ENCODE measurements at places on chromosomes 3 and 15.

DNA sequence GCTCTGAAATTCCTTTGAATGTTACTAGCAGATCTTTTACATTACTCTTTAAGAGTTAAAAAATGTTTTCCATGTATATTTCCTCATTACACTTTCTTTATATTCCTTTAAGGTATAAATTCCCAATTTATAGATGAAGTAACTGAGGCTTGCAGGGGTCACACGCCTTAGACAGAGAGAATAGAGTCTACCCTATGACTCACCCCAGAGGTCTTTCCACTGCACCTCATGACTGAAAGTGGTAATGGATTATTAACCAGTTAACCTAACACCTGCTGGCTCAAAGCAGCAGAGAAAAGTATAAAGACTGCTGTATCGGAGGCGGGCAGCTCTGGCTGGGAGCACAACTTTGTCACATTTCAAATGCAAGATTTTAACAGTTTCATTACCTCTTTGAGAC, 37.7 kb downstream of the LDHAL6B start:
- DNase-seq, result no peak
- no peaks in the 10 kb centered on the region for H3K4me1 ChIP-seq
- no peaks in the 10 kb centered on the region for H3K36me3 ChIP-seq
- no peaks in the 10 kb centered on the region for H3K27me3 ChIP-seq
- no peak overlapping the region for H3K4me3 ChIP-seq

DNA sequence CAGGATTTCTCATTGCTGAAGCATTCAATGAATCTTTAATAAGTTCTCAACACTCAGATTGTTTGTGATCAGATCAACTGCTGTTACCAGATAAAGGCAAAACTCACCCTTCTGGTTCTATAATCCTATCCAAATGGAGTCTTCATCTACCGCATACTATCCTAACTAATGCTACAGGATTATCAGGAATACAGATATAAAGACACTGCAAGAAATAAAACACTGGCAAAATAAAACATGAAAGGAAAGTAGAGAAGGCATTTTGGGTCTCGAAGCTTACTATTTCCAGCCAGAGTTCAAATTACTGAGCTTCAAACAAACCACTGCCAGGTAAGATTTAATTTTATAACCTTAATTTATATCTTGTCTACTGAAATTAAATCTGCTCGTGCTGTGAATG, 524 bp downstream of the CHRM5 start:
- H3K27ac ChIP-seq, result no peak overlapping the region
- no peaks in the 10 kb centered on the region for H3K4me1 ChIP-seq
- no peaks in the 10 kb centered on the region for H3K27me3 ChIP-seq
- H3K36me3 ChIP-seq, result no peaks in the 10 kb centered on the region

GRCh38 chr3:180798197-180798596, 114.3 kb upstream of the FXR1 start:
- DNase-seq, result no peak
- H3K36me3 ChIP-seq, result no peaks in the 10 kb centered on the region
- no peaks in the 10 kb centered on the region for H3K27me3 ChIP-seq
- H3K27ac ChIP-seq, result no peak overlapping the region

DNA sequence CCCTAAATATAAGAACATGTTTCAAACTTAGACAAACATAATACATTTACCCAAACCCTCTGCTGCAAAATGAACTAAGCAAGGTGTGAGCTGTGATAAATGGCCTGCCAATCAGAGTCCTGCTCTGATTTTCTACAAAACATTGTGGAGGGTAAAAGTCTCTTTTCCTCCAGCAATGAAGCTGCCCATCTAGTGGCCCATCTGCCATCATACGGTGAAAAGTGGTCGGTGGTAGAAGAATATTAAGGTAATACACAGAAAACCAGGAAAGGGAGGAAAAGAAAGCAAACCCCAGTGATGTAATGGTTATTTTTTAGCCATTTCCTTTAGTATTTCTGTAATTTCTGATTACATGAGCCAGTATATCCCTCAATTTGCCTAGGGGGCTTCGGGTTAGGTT, 838.1 kb downstream of the TBL1XR1 start:
- no peaks in the 10 kb centered on the region for H3K36me3 ChIP-seq
- DNase-seq, result no peak
- no peak overlapping the region for H3K27ac ChIP-seq
- no peak overlapping the region for H3K4me3 ChIP-seq
- H3K4me1 ChIP-seq, result no peaks in the 10 kb centered on the region
- no peaks in the 10 kb centered on the region for H3K27me3 ChIP-seq

DNA sequence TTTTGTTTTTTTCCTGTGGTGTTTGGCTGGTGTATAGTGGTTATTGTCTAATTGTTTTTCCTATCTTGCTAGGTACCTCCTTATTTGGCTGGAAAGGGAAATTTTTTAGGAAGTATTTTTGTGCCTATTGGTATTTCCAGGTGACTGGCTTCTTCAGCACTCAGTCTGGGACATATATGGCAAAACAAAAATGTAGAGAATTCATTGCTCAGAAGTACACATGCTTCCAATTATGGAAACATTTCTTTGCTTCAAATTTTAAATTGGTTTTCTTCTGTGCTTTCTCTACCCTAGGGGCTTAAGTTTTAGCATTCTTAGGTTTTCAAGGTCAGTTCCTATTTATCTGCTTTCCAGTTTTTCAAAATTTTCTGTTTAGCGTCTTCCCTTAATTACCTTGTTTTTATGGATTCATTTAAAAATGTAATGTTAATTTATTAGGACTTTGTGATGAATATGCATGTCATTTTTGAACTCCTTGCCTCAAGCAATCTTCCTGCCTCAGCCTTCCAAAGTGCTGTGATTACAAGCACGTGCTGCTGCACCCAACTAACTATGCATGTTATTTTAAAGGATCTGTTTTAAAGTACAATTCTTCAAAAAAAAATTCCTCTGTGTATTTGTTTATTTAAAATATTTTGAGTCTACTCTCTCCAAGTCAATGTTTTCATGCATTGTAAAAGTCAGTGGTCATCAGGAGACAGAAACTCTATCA, 231.9 kb upstream of the DPPA4 start:
- no peak for DNase-seq
- no peaks in the 10 kb centered on the region for H3K4me1 ChIP-seq
- H3K27me3 ChIP-seq, result no peaks in the 10 kb centered on the region
- H3K4me3 ChIP-seq, result no peak overlapping the region
- H3K36me3 ChIP-seq, result no peaks in the 10 kb centered on the region
